Osteoblast (primary cell): ENCODE measurements at places on chromosomes 1 and 21. TPM values are rescaled to one million over a fixed set of nuclear protein-coding genes. Genes with fewer than 3 reads are reported as not detected.

AQP10 gene
- not detected in 2 replicates for total RNA-seq

UBAP2L gene
- total RNA-seq, result 88.3 and 98.1 TPM in 2 replicates

RAB7B gene
- 7.6 and 7.7 TPM in 2 replicates for total RNA-seq

HRNR gene
- not detected in 2 replicates for total RNA-seq

S100A7A gene
- total RNA-seq, result not detected in 2 replicates

LYST gene
- total RNA-seq, result 63.0 and 86.0 TPM in 2 replicates

LRRN2 gene
- under 0.01 TPM in 1 of 2 replicates, not detected in the other for total RNA-seq

ST6GALNAC3 gene
- total RNA-seq, result under 0.01 TPM in 1 of 2 replicates, not detected in the other
